Activated T-helper 1 cell treated with Interleukin-2 at 50 U/mL for 16 hours (primary cell): ENCODE measurements at places on chromosomes 6 and 20.

GRCh38 chr6:38467566-38467965, 172.2 kb downstream of the BTBD9 start:
- DNase-seq: no peak

- DNase-seq: no peak
These were observed 3.9 kb upstream of the ZBTB9 start for GRCh38 chr6:33450434-33450833.

- DNase-seq: no peak
These were observed 806.6 kb downstream of the C6orf118 start for GRCh38 chr6:164502833-164503232.

DNA sequence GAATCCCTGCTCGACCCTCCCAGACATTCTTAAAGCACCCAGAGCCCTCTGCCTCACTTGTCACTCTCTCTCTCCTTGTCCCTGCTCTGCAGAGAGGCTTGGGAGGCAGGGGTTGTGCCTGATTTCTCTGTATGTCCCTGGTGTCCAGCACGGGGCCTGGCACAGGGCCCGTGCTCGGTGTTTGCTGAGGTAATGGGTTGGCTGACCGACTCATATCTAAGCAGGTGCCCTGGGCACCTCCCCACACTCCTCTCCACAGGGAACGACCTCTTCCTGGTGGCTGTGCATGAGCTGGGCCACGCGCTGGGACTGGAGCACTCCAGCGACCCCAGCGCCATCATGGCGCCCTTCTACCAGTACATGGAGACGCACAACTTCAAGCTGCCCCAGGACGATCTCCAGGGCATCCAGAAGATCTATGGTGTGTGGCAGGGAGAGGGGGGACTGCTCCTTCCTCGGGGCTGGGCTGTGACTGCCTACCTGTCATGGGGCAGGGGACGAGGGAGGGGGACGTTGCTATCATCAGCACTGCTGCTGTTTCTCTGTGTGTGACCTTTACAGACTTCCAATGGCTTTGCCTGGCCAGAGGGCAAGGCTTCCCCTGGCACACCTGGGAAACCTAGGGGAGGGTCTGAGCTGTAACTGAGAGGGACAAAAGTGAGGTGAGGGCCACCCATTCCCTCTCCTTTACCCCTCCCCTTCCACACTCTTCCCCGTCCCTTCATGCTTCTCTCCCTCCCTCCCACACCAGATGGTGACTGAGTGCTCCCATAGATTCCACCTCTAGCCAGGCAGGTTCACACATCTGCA, 14.2 kb downstream of the MMP24OS start:
- DNase-seq: no peak

- DNase-seq: no peak
These were observed 778 bp downstream of the PSMG4 start for GRCh38 chr6:3259491-3259958.

DNA sequence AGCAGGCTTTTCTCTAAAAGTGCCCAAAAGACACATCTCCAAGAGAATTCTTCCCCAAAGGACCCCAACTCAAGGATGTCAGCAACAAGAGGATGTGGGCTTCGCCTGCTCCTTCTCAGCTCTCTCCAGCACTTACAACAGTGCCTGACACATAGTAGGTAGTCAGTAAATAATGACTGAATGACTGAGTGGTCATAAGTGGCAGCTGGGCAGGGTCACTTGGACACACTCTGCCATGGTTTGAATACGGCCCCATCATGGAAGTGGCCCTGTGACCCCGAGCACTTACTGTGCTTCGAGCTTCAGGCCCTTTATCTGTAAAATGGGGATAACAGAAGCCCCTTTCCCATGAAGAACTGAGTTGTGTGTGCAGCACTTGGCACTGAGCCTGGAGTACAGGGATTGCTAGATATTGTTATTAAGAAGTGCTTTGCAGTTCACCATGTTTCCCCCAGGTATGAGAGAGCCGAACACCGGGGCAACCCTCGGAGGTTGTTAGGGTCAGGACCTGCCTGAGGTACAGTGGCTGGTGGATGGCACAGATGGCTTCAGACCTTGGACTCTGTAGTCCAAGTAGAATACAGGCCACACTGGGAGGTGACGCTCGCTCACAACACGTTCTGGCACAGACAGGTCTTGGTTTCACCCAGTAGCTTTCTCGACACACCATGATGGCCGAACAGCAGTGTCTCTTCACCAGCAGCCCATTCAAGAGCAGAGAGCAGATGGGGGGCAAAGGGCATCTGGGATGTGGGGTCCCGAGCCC, 56.0 kb downstream of the NOL4L start:
- no peak for DNase-seq

DNA sequence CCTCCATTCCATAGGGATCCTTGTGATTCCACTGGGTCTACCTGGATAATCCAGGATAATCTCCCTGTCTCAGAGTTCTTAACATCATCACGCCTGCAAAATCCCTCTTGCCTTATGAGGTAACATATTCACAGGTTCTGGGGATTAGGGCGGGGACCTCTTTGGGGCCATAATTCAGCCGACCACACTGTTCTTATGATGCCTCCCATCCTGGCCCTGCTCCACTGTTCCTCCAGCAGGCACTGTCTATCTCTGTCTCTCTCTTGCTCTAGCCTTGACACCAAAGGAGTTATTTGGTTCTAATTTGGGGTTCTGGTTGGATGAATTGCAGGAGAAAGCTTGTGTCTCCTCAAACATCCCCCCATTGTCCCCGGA, 168.1 kb downstream of the NFATC2 start:
- DNase-seq: no peak

GRCh38 chr6:169946971-169947370, 195.5 kb downstream of the ERMARD start:
- DNase-seq: no peak

- no peak for DNase-seq
These were observed 102.5 kb upstream of the FAM8A1 start for GRCh38 chr6:17497535-17498095.

DNA sequence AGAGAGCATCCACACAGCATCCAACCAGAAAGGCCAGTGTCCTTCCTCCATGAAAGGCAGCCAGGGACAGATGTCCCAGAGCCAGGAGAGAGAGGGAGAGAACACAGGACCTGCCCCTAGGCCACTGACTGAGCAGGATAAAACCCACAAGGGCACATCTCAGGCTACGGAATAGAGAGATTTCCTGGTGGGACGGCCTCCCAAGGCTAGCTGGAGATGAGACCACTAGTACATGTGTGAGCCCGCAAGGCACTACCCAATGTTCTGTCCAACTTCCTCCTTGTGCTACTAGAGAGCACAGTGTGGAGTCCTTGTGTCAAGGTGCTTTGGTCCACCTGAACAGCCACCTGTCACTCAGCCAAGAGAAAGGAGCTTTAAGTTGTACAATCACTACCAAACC, 44.2 kb downstream of the PLCG1 start:
- DNase-seq: no peak

DNA sequence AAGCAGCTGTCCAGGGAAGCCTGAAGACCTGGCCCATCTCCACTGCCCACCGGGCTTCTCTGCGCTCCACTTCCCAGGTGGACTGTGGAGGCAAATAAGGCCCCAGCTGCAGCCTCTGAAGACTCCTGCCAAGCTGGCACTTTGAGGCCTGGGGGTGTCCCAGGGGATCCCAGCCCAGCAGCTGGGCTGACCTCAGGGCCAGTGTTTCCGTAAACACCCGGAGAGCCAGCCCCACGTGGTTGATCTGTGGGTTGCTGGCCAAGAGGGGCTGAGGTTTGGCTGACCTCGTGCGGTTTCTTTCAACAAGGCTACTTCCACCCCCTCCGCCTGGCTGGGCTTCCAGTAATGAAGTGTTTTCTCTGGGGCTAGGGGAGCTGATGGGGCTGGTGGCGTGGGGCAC, 12.4 kb upstream of the CCN5 start:
- no peak for DNase-seq

- DNase-seq: no peak
These were observed 58.7 kb downstream of the DOK5 start for GRCh38 chr20:54534101-54534500.

- no peak for DNase-seq
These were observed 11.0 kb downstream of the ALDH8A1 start for GRCh38 chr6:134938896-134939295.

GRCh38 chr6:153162172-153162571, 31.1 kb upstream of the RGS17 start:
- no peak for DNase-seq

- DNase-seq: no peak
These were observed 2.7 kb downstream of the VEGFA start for GRCh38 chr6:43772681-43773049.

DNA sequence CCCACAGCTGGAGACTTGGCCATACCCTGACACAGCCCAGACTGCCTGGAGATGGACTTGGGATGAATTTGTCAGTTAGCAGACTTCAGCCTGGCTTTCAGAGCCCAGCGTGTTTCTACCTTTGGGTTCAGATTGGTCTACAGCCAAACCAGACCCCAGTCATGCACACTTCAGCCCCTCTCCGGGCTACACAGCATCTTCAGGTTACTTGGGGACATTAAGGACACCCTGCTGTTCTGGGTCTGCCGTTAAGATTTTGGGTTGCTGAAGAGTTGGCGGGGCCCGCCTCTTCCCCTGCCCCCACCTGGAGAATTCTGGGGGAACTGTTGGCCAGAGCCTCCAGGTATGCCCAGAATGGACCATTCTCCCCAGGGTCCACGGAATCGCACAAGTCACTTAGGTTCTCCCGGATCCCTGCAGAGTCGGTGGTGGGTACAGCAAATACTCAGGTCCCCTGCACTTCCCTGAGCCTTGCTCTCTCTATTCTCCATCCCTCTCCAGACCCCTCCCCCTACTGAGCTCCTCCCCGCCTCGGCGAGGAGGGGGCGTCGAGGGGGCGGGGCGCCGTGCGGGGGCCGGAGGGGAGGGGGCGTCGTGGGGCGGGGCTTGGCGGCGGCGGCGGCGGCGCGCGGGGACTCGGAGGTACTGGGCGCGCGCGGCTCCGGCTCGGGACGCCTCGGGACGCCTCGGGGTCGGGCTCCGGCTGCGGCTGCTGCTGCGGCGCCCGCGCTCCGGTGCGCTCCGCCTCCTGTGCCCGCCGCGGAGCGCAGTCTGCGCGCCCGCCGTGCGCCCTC, at the start of gene PTK7:
Gene PTK7 (plus strand): TSS at position 645 of the 794 bp plus-strand sequence. CDS start 175 bp downstream, outside the sequence.
- DNase-seq: no peak

GRCh38 chr6:53437557-53438202, 88.9 kb upstream of the ELOVL5 start:
- DNase-seq: no peak

DNA sequence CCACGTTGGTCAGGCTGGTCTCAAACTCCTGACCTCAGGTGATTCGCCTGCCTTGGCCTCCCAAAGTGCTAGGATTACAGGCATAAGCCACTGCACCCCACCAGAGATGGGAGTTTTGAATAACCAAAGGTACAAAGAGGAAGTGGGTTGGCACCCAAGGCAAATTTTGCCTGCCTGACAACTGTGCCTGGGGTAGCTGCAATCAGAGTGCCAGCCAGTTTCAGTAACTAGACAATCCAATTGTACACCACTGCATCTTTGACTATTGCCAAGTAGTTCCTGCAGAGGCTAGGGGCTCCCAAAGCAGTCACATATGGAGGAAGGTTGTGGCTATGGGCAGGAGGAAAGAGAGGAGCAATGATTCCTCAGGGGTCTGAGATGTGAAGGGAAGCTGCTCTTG, 16.6 kb downstream of the ZC3H12D start:
- DNase-seq: no peak
